ENCODE measurements at places on chromosomes 11 and 22.

- no peak for DNase-seq
Measured at GRCh38 chr11:43833657-43834073, 47.0 kb upstream of the ALKBH3 start.

DNA sequence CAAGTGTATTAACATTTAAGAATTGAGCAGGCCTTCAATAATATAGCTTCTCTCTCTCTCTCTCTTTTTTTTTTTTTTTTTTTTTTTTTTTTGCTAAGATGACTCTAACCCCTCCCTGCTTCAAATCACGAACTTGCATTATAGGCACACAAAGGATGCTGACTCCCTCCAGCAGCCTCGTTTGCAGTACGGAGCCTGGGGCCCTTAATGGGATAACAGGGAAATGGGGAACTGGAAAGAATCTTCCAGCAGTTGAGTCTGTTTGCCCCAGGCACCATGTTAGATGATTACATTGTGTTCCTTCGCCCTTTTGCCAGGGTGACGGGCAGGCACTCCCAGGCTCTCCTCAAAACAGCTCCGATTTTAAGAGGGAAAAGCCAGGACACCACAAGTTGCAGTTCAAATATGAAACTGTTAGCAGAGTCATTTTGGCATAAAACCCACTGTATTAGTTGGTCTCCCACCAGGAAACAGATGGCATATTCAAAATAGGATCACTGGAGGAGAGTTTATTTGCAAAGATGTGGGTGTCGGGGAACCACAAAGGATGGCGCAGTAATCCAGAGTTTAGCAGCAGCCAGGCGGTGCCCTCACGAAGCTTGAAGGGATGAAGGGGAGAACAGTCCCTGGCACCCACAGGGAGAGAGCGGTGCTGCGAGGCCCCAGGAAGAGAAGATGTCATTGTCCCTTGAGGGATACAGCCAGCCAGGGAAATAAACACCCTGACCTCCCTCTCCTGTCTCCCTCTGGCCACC is 26.5 kb upstream of the TREH start:
- DNase-seq: no peak

DNA sequence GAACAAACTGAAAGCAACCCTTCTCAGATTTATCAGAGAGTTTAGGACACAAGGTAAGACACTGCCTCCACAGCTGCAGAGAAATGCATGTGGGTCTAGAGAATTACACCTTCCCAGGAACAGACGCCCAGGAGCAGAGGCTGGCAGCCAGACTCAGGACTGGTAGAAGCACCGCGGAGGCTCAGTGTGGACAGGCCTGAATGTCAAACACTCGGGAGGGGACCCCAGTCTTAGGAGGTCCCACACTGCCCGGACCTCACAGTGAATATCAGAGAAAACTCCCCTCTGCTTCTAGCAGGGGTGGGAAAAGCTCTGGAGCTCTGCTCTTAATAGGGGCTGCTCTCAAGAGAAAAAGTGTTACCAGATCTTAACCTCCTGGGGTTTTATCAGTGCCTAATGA is 952.7 kb downstream of the BRD1 start:
- no peak for DNase-seq

DNA sequence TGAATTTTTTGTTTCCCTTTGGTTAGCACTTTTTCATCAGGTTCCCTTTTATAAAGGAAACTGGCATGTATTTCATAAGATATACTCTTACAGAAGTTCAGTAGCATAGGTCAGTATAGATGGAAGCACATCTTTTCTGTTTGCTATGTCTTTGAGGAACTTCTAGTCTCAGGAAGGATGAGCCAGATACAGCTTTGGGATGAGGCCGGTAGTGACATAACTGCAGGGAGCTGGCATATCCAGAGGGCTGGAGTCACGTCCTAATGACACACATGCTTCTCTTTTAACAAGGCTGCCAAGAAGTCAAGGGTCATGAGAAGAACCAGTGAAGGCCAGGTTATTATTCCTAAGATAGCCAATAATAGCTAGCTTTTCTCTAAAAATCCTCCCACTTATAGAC is 33.3 kb upstream of the ADSL start:
- peak; percentile 42 for DNase-seq

- no peak for DNase-seq
Measured at GRCh38 chr11:130473056-130473794, 24.8 kb downstream of the ADAMTS15 start.

- no peak for DNase-seq
Measured at GRCh38 chr11:65613091-65613928, 711 bp downstream of the MAP3K11 start.

DNA sequence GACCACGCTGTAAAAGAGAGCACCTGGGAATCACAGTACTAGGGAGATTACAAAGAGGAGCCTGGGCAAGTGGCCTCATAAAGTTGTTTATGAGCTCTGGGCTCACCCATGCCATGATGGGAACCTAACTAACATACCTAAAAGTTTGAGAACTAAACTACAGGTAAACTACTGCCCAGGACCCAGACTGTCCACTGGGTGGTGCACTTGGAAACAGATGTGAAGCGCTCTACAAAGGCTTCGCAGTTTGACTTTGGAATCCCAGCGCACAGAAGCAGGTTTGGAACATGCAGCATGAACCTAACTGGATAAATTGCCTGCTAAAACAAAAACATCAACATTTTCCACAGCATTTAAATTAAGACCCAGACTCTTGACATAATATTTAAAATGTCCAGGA is 418.6 kb downstream of the FAM181B start:
- DNase-seq: no peak

GRCh38 chr22:20026204-20026908 is 5.4 kb downstream of the TANGO2 start:
- no peak for DNase-seq

DNA sequence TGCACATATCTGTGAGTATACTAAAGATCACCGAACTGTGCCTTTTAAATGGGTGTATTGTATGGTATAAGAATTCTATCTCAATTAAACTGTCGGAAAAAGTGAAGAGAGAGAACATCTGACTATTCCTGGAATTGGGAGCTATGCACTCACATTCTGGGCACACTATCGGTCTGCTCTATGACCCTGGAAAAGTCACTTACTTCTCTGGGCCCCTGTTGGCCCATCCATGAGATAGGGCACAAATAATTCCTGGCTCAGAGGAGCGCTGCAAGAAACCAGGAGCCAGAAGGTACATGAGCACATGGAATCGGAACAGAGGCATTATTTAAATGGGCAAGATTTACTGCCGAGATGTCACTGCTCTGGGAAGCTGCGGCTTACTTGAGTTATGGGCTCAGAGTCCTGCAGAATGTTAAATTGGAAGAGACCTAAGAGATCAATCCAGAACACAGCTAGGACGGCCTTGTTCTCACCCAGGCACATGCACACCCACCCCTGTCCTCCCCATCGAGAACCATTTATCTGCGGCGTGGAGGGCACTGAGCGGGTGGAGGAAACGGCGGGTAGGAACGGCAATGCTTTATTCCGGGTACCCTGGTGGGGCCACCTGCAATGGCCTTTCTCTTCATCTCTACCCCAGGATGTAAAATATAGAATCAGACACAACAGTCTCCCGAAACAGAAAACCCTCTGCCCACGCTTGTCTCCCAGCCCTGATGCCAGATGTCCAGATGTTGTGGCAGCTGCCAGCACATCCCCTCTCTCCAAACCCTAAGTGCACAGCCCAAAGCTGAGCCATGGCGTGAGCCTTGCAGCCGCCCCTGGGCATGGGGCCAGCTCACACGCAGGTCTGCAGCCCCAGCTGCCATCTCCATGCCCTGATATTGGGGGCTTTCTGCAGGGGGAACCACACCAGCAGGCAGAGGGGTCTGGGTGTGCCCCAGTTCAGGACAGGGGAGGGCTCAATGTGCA is 142.4 kb downstream of the DSCAML1 start:
- DNase-seq: no peak
